ENCODE measurements at places on chromosomes 6 and 20. TPM values are rescaled to one million over a fixed set of nuclear protein-coding genes. Genes with fewer than 3 reads are reported as not detected.

Gene TMEM200A
- polyA plus RNA-seq: 24.7 TPM

Gene SLC22A16
- polyA plus RNA-seq: not detected

Gene C20orf144
- not detected for polyA plus RNA-seq

Gene FOXS1
- 4.0 TPM for polyA plus RNA-seq

Gene MUC22
- not detected for polyA plus RNA-seq

Data from muscle of arm (tissue), 14 donors.